ENCODE measurements at places on chromosomes 7 and 10. TPM values are rescaled to one million over a fixed set of nuclear protein-coding genes. Genes with fewer than 3 reads are reported as not detected.

Gene ADAP1
- 18.1 TPM for total RNA-seq

Gene ANKRD30A
- total RNA-seq = not detected

Gene GIMAP6
- 181 TPM for total RNA-seq

Gene PLXNA4
- 8.4 TPM for total RNA-seq

Gene INSYN2A
- total RNA-seq = not detected

- no peak for DNase-seq
Measured at GRCh38 chr10:20897146-20897825, at the start of gene NEBL. TSS of gene NEBL (minus strand) at chr10:20897311. CDS start at chr10:20897205, 106 bp downstream.

DNA sequence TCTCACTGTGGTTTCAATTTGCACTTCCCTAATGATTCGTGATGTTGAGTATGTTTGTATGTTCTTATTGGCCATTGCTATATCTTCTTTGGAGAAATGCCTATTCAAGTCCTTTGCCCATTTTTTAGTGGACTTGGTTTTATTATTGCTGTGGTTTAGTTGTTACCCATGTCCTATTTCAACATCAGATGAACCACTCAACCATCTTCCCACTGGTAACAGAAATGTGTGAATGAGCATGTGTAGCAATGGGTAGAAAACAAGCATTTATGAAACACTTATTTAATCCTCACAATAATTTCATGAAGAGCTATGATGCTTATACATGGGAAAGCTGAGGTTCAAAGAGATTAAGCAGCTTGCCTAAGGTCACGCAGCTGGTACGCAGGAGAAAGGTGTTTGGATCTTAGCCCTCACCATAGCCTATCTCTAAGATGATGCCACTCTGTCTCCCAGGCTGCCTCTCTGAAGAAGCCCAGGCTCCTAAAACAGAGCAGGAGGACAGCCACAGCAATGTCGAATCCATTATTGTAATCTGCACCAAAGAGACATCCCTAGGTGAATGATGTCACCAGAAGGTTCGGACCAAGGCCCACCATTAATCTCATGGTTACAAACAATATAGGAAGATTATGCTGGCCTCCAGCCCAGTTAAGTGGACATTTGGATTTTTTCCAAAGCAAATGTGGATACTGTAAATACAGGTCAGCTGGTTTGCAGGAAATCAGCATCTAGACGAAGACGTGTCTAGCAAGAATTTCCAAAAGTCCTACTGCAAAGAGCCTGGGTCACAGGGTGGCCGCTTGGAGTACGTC is 447.6 kb upstream of the ZMIZ1 start:
- DNase-seq = no peak

DNA sequence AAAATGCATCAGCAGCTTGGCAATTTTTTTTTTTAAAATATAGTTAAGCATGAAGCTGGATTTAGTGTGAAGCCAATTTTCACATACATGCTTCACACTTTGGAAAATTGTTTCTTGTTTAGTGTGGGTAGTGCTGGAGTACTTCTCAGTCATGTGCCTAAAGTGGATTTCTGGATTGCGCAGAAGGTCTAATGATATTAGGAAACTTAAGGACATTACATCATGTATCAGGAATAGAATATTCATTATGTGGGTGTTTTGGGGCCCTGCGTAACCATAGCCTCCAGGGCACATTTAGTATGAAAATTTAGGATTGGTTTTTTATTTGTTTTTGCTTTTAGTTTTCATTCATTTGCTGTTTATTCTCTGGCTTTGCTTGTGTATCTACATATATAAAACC is 28.8 kb upstream of the BNIP3 start:
- no peak for DNase-seq

GRCh38 chr10:102504179-102504975 is 605 bp downstream of the SUFU start:
- DNase-seq = peak; percentile 89

DNA sequence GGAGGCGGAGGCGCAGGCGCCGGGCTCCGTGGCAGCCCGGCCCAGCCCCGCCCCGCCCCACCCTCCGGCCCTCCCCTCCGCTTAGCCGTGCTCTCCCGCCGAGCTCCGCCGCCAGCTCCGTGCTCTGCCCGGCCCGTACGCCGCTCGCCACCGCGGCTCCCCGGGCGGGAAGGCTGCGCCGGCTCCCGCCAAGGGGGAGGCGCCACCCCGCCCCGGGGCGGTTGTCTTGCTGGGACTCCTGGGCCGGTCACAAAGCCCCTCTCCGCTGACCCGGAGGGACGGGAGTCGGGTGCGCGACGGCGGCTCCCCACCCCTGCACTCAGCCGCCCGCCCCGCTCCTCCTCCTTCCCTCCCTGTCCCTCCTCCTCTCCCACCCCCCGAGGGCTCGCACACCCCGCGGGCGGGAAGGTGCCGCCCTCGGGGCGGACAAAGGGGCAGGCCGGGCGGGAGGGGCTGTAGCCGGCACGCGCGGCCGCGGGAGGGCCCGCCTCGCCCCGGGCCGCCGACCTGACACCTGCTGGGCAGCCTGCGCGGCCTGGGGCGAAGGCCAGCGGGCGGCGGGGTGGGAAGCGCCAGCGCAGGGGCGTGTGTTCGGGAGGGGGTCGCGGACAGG is 11.5 kb upstream of the SP8 start:
- DNase-seq = peak; percentile 80

GRCh38 chr7:100555701-100556100 is 16.7 kb downstream of the AGFG2 start:
- no peak for DNase-seq

All from spleen (tissue), 13 donors.